Right renal pelvis (tissue), 4 donors: ENCODE measurements at places on chromosomes 7 and 10.

DNA sequence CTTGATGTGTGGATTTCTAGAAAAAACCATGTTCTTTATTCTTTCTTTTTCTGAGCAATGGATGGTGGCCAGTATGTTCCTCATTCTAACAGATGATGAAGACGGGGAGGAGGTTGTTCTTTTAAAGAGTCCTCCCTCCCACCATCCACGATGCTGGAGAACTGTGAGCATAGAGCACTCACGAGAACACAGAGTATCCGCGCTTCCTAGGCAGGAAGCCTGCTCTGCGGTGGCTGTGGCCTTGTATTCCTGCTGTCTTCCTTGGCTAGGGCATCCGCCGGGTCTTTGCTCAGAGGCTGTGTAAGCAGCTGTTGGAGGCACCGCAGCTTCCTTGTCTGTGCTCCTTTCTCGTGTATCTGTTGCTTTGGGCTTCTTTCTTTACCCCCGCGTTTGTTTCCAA, 214.2 kb downstream of the CCDC3 start:
- DNase-seq, result no peak

DNA sequence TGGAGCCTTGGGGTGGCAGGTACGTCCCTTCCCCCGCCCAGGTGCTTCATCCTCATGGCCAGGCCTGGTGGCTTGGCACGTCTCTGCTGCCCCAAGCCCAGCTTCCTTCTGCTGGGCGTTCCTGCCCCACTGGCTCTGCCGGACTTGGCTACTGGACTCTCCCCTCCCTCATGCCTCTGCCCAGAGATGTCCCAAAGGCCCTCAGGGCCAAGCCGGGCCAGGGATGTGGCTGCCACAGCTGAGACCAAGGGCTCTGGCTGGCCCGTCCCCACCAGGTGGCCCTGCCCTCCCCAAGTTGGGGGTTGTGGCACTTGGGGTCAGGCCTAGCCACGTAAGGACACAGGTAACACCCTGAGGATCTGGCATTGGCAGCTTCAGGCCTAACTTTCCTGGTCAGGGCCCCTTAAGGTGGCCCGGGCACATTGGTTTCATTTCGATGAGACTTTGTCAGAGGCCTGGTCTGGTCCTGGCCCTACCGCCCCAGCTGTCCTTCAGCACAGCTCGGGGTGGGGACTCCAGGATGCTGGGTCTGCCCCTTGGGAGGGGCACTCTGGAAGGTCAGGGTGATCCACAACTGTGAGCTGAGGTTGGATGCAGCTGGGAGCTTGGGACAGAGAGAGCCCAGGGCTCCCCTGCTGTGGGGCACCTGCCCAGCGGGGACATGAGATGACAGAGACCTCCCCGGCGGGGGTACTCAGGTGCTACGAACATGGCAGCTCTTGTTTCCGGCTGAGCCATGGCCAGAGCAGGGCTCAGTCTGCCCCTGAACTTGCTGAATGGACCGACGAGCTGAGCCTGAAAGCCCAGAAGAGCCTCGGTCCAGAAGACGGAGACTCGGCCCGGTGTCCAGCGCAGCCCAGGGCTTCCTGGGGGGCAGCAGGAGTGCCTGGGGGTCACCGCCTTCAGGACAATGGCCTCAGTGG, 2.9 kb downstream of the BHLHA15 start:
- no peak for DNase-seq

- DNase-seq, result no peak
Measured at GRCh38 chr7:130641497-130641896, 27.1 kb downstream of the COPG2 start.

DNA sequence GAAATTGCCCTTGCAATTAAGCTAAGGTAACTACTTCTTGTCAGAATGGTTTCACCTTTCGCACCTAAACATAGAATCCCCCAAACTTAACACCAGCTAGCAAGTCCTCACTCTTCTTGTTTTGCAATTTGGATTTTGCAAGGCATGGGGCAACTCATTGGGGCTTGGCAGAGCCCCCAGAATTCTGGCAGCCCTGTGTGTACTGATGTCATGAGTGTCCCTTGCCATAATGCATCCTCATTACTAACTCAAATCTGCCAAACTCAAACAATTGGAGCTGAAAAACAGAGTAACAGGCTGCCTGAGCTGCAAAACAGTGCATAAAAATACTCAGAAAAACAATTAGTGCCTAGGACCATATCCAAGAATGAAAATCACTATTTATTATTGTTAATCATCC, 7.9 kb upstream of the XPNPEP1 start:
- no peak for DNase-seq

- no peak for DNase-seq
Measured at GRCh38 chr10:76357726-76358415, 926.4 kb downstream of the LRMDA start.

- no peak for DNase-seq
Measured at GRCh38 chr10:71424496-71425194, 27.9 kb downstream of the CDH23 start.
